Activated gamma-delta T cell (primary cell): ENCODE measurements at places on chromosomes 4 and X.

DNA sequence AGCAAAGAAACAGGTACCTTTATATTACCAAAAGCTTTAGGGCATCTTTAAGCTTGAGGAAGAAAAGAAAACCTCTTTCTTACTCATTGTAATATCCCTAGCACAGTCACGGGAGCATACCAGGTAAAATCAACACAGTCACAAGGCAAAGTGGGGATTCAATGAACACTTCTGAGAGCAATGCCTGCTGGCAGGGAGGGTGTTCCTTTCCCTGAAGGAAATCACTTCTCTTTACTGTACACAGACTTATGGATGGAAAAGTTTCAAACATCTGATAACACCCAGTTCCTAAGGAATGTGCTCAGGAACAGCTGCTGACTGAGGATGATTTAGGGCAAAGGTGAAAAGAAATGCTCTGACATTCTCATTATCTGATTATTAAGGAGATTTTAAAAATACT lies 94.8 kb downstream of the MAML3 start:
- no peak for DNase-seq

GRCh38 chr4:121156822-121157769 lies 7.0 kb downstream of the TNIP3 start:
- peak; percentile 4 for DNase-seq

DNA sequence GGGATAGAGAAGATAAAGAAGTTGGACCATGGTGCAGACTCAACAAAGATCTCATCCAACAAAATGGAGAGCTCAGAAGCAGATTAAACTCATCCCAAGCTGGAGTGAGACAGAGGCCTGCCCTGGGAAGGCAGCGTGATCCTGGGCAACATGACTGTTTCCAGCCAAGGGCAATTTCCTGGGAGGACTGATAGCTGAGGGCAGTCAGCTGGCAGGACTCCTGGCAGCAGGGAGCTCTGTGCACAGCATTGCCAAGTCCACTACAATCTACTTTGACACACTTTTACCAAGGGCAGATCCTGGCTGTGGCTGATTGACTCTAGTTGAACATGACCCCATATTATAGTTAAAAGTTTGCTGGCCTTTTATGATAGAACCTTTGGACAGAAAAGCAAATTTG lies 357.3 kb upstream of the RASGEF1B start:
- no peak for DNase-seq

DNA sequence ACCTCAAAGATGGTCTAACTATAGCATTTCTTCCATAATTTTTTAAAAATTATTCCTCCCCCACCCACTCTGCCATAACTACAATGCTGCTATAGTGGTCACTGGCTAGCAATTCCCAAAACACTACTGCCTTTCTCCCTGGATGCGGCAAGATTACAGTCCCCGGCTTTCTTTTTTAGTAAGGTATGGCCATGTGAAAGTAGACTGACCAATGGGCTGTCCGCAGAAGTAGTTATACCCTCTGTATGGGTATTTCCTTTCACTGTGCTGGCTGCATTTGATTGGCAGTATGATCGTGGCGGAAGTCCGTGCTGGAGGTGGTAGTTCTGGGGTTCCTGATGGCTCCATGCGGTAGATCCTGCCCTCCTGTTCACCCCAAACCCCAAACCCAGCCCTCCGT lies 166.0 kb downstream of the FBXO8 start:
- DNase-seq = no peak

GRCh38 chr4:40419231-40419912 lies 84.2 kb downstream of the CHRNA9 start:
- no peak for DNase-seq

- DNase-seq = no peak
These were observed 309.4 kb upstream of the NOCT start for GRCh38 chr4:138706201-138706600.

DNA sequence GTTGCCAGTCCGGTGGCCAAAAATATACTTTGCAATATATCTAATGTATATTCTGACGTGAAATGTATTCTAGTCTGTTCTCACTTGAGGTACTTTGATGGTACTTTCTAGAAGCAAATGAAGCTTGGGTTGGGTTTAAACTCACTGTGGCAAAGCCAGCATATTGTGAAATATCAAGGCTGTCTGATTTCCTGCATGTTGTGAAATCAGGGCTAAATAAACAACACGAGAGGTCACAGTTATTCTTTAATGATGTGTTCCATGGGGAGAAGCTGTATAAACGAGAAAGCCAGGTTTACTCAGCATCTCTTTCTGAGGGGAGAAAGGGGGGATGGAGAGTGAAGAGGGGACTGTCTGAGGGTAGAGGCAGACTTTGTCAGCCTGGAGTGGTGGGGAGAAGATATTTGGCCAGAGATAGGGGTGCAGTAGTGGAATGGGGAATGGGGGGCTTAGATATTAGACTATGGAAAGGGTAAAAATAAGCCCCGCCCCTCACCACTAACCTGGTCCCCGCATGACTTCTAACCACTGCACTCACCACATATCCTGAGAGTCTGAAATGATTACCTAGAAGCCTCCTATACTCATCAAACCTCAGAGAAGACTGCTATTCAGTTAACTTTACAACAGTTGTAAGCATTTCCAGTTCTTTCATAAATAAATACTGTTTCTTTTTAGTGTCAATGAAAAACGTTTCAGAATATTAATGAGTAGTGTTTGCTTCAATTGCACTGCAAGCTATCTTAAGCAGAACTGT lies 5.9 kb upstream of the SCARB2 start:
- DNase-seq = no peak

DNA sequence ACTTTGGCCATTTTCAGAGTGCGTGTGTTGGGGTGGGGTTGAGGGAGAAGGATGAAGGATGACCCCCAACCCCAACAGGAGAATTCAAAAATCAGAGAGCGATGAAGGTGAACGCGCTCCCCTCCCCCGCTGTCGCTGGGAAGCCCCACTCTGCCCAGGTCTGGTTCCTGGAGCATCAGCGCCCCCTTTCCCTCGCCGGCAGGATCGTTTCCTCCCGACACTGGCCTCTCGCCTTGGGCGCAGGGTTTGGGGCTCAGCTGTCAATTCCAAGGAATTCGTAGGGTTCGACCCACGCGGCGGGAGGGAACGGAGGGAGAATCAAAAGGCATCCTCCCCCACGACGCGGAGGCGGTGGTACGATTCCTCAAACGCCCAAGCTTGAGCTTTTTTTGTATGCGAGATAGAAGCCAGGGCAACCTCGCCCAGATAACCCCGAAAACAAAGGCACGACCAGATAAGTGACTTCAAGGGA lies 1.0 kb upstream of the PDGFRA start:
- DNase-seq = no peak

DNA sequence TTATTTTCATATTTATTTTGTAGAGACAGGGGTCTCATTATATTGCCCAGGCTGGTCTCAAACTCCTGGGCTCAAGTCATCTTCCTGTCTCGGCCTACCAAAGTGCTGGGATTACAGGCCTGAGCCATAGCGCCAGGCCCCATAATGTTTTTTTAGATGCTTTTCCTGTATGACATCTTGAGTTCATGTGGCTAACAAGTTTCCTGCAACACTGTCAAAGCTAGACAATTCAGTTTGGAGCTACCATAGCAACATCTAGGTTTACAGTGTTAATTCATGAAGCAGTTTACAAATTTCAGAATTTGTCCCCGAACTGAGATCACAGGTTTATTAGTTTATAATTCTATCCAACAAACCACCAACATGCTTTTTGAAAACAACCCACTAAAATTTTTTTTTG lies 6.4 kb upstream of the IL13RA2 start:
- no peak for DNase-seq

GRCh38 chrX:150854856-150855255 lies 43.6 kb downstream of the CD99L2 start:
- DNase-seq = no peak

- no peak for DNase-seq
These were observed 31.1 kb upstream of the WDR17 start for GRCh38 chr4:176034499-176034898.

DNA sequence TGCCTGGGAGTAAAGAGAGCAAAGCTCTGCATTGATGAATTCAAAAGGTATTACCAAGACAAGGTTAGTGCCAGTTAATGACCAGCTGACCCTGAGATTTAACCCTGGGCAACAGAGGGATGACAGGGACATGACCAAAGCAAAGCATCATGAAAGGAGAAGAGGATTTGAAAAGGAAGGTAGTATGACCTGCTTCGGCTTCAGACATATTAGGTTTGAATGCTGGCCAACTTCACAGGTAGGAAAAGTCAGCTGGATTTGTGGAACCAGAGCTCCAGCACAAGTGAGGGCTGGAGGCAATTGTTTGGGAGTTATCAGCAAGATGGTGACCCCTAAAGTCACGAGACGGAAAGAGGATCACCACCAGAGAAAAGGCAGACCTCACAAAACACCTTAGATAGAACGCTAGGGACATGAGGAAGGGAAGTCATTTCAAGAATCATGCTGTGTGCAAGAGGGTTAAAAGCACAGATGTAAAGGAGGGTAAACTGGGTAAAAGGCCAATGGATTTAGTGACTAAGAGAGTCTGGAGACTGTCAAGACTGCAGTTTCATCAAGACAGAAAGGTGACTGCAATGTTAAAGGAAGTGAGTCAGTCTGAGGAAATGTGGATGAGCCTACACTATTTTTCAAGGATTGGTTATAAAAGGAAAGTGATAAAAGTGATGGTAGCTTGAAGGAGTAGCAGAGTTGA lies 45.6 kb downstream of the SH3RF1 start:
- DNase-seq = no peak

DNA sequence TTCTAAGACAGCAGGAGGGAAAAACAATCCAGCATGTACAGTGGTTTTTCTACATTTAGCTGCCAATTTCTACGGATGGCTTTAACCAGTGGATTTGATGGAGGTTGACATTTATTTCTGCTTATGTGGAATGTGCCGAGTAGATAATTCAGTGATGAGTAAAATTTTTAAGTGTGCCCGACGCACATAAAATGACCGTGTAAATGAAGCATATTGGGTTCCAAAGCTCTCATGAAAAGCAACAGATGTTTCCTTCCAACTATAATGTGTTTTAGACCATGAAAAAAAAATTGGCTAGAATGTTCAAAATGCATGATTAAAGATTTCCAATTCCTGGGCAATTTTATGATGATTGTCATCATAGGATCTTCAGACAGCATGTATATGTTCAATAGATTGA lies 14.1 kb downstream of the INPP4B start:
- DNase-seq = no peak

DNA sequence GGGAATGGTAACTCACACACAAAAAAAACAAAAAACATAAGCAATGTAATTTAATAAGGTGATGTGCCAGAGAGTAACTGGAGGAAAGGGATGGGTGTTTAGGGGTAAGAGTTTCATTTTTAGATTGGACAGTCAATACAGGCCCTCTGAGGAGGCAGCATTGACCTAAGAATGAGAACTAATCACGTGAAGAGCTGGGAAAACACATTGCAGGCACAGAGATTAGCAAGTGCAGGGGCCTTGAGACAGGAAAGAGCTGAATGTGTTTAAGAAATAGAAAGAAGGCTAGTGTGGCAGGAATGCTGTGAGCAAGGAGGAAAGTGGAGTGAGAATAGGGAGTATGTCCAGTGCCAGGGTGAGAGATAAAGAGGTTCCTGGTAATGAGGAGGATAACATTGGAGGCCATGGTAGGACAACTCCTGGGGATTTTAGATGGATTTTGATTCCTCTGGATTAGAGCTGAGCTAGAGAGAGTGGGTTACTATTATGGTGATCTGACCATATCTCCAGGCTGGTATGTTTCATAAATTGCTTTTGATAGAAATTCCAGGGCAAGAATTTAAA lies 17.6 kb downstream of the PDLIM5 start:
- no peak for DNase-seq
